ENCODE measurements at places on chromosomes 6 and 20.
A peak's percentile ranks its signal among the peaks of the same experiment; 100 is the strongest.

- no peak for DNase-seq
These were observed 644.8 kb downstream of the HACE1 start for GRCh38 chr6:104214901-104215300.

- no peak for DNase-seq
These were observed 46.7 kb downstream of the RALY start for GRCh38 chr20:34040300-34040995.

DNA sequence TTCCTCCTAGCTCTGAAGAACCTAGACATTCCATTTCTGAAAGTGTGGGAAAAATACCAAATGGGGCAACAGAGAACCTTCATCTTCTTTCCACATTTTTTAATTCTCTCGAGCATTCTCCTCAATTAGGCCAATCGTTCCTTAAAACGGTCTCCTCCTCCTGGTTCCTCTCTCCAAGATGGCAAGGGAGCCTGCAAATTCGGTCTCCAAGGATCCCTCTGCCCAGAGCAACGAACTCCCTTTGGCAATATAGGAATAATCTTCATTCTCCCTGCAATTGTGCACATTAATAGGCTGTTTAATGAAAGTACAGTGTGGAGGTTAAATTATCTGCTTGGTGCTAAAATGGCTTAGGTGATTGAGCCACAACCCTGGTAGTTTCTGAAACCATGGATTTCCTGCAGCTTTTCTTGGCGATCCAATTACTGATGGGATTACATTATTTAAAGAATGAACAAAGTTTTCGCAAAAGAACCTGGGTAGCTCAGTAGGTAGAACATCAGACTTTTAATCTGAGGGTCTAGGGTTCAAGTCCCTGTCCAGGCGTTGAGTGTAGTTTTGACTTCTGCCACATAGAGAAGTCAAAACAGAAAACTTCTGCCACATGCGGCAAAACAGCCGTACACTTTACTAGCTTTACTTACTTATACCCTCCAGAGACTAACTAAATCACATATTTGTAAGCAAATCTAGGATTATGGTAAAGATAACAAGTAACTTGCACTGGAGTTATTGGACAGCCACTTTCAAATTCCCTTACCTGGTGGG, 102.9 kb upstream of the ZNF184 start:
- DNase-seq = no peak

- DNase-seq = no peak
These were observed 19.5 kb downstream of the SLC22A1 start for GRCh38 chr6:160141001-160141726.

- DNase-seq = peak; percentile 43
These were observed 401.1 kb downstream of the CD83 start for GRCh38 chr6:14518515-14519217.

DNA sequence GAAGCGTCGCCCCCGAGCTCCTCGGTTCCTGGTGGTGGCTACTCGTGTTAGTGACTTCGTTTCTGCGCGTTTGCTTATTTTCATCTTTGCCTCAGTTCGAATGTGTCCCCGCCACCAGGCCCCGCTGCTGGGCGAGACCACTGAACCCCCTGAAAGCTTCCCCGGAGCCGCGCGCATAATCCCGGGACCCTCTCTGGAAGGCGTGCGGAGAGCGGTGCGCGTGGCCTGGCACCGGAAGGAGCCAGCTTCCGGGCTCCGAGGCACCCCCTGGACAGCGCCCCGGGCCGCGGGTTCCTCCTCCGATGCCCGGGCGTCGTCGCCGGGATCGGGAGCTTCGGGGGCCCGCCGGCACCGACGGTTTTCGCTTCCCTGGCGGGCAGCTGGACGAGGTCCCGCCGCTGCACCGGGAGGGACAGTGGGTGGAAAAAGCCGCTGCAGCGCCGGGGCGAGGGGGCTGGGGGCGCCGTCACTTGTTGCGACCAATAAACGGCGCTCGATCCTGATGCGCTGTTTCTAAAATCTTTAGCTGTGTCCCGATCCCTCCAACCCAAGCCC, 643 bp upstream of the SLC35D3 start:
- DNase-seq = no peak

DNA sequence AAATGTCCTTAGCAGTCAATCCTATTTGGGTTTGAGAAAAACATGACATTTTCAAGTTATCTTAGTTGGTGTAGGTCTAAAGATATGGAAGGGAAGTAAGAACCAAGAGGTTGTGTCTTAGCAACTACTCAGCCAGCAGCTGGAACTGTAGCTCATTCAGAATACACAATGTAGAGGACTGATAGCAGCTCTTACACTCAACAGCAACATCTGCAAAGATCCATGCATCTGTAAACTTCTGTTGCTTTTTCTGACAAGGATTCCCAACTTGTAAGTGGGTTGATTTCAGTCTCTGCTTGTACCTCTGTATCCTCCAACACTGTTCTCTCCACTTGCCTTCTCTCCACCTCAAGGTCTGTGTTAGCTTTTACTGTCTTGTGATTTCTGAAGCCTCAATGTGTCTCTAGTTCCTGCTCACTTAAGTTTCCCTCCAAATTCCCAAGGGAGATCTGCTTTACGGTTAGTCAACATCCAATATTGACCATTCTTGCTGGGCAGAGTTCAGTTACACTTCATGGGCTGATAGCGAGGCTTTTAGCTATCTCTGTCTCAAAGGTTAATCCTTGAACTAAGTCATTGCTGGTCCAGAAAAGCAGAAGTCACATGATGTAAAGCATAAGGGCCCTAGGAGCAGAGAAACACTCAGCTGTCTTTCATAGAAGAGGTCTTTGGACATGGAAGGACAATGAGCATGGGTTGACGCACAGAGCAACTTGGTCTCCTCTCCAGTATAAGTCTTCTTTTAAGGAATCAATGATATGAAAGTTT, 71.6 kb upstream of the LGSN start:
- DNase-seq = no peak

- no peak for DNase-seq
These were observed 98.1 kb downstream of the RALGAPA2 start for GRCh38 chr20:20614391-20614790.

- no peak for DNase-seq
These were observed 3.5 kb downstream of the ANKRD60 start for GRCh38 chr20:58224974-58225373.

DNA sequence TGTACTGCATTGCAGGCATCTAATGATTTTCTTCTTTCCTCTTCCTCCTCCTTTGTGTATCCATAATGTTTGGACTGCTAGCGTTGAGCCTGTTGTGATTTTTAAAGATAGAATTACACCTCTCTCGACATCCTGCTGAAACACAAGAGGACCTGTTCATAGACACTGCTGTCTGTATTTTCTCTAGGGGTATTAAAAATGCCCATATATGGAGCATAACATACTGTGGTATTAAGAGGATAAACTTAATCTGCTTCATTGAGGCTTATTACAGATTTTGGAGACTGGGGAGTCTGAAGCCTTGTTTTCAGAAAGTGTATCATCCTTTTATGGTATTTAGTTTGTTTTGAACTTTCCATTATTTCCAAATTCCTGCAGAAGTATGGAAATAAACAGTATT, 414.3 kb downstream of the CDKAL1 start:
- DNase-seq = no peak

- no peak for DNase-seq
These were observed 72.2 kb downstream of the RPP40 start for GRCh38 chr6:4931530-4932227.

- DNase-seq = no peak
These were observed 214.1 kb upstream of the HS3ST5 start for GRCh38 chr6:114556846-114557488.

- no peak for DNase-seq
These were observed 1.8 kb downstream of the RBCK1 start for GRCh38 chr20:409697-410559.

Measured in heart left ventricle (tissue), 16 donors.